ENCODE measurements at places on chromosomes 16 and 17.

- DNase-seq = no peak
Observed at GRCh38 chr16:65583498-65583897, 461.6 kb upstream of the CDH11 start.

DNA sequence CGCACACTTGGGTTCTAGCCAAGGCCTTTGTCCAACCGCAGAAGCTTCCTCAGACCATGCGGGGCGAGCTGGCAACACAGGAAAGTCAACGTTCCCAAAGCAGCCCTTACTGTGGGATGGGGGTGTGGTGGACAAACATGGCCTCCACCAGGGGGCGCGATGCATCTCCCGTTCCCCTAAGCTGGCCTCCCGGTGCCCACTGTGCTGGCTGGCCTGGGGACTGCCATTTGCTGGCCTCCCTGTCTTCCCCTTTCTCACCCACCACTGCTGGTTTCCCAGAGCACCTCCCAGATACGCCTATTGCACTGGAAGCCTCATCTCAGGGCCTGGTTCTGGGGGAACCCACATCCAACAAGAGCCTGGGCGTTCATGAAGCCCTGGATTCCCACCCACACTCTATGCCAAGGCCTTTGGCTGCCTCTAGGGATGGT is 145.3 kb downstream of the IRF8 start:
- peak; percentile 93 for DNase-seq

DNA sequence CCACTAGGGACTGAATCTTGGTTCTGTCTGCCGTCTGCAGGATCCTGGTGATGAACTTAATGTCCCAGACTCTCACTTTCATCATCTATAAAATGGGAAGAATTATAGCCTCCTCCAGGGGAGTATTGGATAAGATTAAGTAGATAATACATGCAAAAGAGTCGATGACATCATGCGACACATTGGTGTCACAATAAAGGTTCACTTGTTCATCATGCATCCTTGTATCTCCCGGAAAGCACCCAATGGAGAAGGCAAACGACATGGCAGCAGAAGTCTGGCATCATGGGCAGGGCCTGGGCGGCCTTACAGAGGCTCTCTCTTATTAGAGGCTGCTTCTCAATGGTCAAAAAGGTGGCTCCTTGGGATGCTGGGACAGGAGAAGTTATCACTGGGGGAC is 35.1 kb upstream of the CD300E start:
- DNase-seq = no peak

GRCh38 chr17:50816771-50817751 is 18.3 kb upstream of the WFIKKN2 start:
- DNase-seq = peak; percentile 83

GRCh38 chr17:73545109-73546032 is 98.9 kb downstream of the SDK2 start:
- DNase-seq = no peak

DNA sequence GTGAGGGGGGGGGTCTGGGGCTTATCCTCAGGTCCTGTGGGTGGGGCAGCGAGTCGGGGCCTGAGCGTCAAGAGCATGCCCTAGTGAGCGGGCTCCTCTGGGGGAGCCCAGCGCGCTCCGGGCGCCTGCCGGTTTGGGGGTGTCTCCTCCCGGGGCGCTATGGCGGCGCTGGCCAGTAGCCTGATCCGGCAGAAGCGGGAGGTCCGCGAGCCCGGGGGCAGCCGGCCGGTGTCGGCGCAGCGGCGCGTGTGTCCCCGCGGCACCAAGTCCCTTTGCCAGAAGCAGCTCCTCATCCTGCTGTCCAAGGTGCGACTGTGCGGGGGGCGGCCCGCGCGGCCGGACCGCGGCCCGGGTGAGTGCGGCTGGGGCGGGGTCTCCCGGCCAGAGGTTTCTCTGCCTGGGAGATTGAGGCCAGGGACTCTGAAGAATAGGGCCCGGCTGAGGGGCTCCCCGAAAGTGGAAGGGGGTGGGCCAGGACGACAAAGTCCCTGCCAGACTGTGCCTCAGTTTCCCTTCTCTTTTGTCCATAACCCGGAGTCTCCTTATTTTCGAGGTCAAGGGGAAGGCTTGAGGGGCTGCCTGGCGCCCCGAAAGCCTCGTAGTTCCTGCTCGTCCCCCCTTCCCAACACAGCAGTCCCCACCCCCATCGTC is at the start of gene FGF11:
FGF11 (plus strand) TSS at position 51 of the 651 bp plus-strand sequence; CDS start at position 160, 109 bp downstream.
- peak; percentile 76 for DNase-seq

DNA sequence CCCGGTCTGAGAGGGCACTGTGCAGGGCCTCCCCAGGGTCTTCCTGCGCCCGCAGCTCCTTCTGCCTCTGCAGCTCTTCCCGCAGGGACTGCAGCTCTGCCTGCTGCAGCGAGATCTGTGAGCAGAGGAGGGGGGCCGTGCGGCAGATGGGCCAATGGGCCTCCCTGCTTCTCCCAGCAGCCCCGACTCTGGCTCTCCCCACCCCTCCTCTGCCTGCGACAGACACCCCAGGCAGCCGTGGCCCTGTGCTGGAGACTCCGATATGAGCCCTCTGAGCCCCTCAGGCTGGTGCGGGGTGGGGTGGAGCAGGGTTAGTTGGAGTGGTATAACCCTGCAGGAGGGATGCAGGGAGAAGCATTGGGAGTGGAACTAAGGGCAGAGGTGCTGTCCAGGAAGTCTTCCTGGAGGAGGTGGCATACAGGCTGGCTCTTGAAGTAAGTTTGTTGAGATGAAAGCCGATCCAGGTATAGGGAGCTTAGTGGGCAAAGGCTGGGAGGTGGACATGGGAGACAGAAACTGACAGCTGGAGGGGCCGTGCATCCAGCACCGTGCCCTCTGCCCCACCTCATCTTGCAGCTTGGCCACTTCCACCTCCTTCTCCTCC is 5.0 kb downstream of the THOC6 start:
- no peak for DNase-seq

DNA sequence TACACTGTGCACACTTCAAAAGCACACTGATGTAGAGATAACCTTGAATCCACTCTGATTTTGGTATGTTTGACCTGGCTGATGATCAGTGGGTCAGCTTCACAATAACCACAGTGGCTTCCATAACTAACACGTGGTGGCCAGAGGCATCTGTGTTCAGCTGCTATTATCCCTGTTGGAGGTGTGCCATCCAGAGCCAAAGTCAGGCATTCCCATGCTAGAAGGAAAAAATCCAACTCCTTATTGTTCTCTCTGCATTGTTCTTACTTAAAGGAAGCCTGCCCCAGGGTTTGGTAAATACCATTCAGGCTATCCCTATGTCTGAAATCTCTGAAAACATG is 127.3 kb upstream of the MON1B start:
- DNase-seq = no peak

GRCh38 chr16:71709229-71709781 is 15.2 kb downstream of the PHLPP2 start:
- DNase-seq = no peak

GRCh38 chr16:19689342-19689741 is 28.7 kb downstream of the KNOP1 start:
- no peak for DNase-seq

DNA sequence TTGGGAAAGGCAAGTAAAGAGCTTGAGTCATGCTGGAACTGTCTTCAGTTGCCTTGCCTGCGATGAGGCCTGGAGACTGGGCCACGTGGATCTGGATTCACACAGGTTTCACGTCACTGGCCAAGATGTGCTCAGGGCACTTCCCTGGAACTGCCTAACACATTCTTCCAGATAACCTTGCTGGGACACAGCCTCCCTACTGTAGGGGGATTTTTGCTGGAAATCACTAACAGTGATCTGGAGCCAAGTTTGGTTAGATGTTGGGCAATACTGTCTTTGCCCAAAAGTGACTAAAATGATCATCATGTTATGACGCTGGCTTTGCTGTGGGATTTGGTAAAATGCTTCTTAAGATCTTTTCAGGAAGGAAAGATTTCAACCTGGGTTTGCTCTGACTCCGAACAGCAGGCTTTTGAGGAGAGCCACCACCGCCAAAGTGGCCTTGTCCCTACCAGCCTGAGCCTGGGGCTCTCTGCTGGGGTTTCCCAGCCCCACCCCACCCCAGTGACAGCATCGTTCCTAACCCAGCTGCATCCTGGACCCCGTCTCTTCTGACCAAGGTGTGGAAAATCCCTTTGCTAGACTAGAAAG is 14.7 kb downstream of the C1QTNF1 start:
- DNase-seq = peak; percentile 35

- no peak for DNase-seq
Observed at GRCh38 chr17:43615330-43616028, 46.2 kb downstream of the MEOX1 start.

DNA sequence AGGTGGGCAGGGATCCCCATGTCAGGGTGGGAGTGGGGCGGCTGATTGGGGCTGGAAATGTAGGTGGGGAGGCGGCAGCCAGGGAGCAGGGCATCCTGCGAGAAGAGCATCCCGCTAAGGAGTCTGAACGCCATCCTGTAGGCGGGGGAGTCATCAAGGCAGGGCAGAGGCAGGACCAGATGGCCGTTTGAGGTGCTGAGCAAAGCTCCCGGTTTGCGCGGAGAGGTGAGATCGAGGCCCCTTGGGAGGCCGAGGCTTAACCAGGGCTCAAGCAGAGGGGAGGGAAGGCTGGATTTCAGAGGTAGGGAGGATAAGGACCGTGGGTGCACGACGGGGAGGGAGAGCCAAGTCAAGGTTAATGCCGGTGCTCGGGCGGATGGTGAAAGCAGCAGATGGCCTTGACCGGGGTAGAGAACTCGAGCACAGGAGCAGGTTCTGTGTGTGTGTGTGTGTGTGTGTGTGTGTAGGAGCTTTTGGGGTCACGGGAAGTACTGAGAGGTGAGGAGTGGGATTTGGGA is 472 bp upstream of the NME2 start:
- DNase-seq = no peak

- no peak for DNase-seq
Observed at GRCh38 chr16:57679767-57680482, 11.8 kb downstream of the ADGRG3 start.

DNA sequence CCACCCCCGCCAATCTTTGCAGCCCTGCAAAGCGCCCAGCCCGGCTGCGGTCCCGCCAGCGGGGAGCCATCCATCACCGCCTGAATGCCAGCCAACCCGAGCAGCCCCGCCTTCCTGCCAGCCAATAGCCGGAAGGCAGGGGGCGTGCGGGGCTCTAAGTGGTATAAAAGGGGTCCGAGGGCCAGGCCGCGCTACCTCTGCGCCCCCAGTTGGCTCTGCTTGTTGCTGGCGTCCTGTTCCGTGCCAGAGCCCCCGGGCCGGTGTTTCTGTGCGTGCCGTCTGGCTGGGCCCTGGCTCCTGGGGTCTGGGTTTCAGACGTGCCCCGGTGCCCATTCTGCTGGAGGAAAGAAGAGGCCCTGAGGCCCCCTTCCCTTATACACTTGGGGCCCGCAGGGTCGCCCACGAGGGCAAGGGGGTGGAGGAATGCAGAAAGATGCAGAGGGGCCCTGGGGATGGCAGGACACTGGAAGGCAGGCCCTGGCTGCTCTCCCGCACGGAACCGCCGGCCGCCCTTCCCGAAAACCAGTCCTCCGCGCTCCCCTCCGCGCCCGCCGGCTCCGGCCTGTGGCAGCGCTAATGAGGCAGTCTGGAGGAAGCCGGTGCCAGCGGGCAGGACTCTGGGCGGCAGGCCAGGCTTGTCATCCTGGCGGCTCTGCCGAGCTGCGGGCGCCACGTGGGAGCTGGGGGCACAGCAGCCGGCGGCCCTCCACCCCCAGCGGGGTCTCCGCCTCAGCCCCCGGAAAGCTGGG is 14.0 kb downstream of the COPZ2 start:
- DNase-seq = peak; percentile 97

DNA sequence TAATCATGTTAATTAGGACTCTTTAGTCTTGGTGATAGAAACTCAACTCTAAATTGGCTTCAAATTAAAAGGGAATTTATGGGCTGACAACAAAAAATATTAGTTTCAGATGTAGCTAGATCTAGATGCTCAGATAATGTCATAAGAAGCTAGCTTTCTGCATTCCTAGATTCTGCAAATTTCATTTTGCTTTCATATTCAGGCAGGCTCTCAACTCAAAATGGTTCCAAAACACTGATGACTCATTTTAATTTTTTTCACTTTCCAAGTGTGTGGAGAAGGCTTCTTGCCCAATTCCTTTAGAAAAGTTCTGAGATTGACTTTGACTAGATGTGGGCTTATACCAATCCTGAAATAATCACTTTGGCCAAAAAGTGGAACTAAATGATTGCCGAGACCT is 236.7 kb upstream of the GOT2 start:
- DNase-seq = no peak

GRCh38 chr16:59540621-59541020 is 806.5 kb upstream of the GOT2 start:
- DNase-seq = no peak

DNA sequence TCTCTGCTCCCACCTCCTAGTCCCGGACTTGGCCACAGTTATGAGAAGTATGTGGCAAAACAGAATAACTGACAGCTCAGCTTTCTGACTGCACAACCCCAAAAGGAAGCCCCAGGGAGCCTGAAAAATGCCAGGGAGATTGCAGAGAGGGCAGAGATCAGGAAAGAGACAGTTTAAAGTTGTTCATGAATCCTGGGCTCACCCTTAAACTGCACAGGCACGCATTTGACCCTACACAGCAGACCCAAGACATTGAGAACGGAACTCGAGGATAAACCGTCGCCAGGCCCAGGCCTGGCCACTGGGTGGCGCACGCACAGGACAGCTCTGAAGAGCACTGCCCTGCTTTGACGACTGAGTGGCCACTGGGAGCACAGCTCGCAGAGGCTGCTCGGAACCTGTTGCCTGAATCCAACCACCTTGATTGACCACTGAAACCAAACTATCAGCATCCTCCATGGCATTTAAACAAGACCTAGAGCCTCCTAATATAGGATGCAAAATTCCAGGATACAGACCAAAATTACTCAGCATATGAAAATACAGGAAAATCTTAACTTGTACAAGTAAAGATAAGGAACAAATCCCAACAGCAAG is 114.0 kb downstream of the C16orf95 start:
- DNase-seq = peak; percentile 93

- no peak for DNase-seq
Observed at GRCh38 chr17:77177002-77177741, 36.4 kb downstream of the SEC14L1 start.

- DNase-seq = no peak
Observed at GRCh38 chr17:31534223-31534888, 142.9 kb downstream of the RAB11FIP4 start.

DNA sequence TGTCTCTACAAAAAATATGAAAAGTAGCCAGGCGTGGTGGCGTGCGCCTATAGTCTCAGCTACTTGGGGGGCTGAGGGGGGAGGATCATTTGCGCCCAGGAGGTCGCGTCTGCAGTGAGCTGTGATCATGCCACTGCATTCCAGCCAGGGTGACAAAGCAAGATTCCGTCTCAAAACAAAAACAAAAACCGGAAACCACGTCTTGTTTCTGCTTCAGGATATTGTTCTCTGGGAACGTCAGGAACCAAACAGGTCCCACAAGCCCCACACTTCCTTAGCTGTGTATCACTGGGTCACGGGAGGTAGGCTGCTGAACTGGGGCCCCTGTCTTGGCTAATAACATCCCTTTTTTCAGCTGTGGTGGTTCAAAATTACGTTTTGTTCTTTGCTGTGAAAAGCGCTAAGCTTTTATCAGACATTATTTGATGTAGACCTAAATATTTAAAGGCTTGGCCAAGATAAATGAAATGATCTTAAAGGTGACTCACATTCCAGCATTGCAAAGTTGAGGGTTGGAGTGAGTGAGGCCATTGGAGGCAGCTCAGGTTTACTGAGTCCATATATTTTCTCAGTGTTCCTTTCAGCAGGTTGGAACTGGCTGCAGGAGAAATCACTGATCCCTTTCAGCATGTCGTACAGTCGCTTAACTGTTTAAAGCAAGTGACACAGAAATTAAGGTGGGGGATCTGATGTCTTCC is 16.4 kb upstream of the SEC14L1 start:
- DNase-seq = no peak

Data from endodermal cell (in vitro differentiated cells).